ENCODE measurements at places on chromosomes 3 and 15.

- no peak for DNase-seq
These were observed 17.2 kb upstream of the CCR4 start for GRCh38 chr3:32934150-32934742.

DNA sequence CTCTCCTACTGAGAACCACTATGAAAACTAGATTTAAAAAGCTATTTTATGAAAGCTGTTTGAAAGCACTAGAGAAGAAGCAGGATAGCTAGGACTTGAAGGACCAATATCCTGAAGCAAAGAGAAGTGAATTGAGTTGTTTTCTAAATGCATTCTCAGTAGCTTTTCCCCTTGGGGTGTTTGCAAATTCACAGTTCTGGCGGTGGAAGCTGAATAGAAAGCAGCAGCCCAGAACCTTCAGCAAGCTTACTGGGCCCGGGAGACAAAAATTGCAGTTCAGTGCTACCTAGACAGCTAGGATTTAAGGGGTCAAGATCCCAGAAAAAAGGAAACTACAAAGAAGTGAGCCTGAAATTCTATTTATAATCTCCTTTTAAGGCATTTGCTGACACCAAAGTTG, 31.3 kb upstream of the ANP32A start:
- no peak for DNase-seq

DNA sequence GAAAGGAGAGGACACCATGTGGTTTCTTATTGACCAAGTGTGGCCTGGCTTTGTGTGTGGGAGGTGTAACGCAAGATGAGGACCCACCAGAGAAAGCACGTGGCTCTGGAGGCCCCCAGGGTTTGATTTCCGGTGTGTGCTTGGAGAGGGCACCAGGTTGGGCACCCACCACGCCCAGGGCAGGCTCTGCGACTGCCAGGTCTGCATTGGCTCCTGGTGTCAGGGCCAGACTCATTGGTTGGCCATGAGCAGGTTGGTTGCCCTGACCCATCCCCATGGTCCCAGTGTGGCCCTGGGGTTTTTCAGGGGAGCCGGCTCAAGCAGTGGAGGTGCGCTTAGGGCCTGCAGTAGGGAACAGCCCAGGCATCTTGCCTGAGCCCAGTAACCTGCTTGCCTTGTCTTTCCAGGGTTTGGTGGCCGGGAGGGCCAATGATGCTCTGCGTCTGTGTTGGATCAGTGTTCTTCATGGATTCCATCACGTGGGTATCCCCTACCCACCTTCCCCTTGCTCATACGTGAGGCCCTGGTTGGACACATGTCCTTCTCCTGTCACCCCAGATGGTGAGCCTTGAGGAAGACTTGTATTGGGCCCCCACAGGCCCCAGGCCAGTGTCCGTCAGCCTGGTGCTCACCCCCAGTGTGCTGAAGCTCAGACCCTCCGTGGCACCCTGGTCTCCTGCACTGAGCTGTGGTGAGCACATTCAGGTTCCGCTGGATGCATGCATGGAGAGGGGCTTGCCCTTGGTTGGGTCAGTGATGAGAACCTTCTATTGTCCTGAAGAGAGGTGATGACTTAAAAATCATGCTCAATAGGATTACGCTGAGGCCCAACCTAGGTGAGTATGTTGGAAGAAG, 193.9 kb downstream of the UBE3A start:
- DNase-seq: no peak

DNA sequence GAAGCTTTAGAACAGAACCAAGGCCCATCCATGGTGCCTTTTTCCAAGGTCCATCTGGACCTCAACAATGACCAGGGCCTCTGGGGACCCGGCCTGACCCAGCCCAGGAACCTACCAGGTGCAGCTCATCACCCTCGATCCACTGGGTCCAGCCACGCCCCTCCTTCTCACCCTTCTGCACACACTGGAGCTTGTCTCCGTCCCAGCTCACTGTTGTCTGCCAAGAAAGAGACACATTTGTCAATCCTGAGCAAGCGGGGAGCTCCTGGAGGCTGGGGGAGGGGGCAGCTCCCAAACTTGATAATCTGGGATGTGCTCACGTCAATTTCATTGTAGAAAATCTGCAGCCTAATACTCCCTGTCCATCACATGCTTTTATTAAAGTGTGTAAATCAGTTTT, 21.2 kb downstream of the RBP1 start:
- no peak for DNase-seq

DNA sequence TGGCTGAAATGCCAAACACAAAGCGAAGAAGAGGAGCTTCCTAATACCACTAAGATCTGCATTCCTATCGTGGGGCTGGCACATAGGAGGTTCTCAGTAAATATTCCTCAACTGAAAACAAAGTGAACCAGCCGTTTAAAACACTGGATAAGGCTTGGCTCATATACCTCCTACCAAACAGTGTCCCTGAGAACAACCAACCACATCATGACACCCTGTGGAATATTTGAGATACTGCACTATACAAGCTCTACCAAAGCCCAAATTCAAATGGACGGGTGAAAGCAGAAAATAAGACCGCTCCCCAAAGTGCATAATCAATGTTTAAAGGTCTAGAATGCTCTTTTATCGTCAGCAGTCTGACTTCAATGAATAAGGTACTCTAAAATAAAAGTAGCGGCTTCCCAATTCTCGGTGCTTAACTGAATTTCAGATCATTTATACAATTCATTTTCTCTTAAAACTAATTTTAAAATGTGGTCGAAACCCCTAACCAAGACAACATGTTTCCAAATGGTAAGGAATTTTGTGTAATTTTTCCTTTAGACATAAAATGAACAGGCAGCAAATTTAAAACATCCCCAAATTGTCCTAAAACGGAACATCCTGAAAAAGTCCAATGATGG, 425.8 kb downstream of the ERC2 start:
- no peak for DNase-seq

DNA sequence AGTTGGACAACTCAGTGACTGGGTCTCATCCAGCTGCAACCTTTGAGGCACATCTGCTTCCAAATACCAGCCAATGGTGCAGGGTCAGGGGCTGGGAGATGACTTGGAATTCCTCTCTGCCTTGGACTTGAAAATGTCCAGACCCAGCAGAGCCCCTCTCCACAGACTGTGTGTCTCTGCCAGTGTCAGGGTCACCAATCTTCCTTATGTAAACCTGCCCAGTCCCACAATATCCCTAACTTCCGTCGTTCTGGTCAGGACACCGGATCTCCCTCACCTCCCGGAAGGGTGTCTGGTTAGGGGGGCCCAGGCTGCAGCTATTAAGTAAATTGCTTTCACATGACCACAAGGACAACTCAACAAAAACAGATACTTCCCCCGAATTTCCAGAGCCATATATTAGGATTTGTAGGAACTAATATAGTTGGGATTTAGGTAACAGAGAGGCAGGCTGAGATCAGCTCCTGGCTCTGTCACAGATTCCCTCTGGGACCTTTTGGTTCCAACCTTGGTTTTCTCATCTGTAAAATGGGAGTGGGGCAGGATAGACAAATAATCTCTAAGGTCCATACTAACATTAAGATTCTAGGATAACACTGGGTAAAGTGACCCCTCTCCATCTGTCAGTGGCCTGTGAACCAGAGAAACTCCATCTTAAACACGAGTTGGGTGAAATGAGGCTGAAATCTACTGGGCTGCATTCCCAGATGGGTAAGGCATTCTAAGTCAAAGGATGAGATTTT, 30.8 kb downstream of the IGDCC3 start:
- no peak for DNase-seq

DNA sequence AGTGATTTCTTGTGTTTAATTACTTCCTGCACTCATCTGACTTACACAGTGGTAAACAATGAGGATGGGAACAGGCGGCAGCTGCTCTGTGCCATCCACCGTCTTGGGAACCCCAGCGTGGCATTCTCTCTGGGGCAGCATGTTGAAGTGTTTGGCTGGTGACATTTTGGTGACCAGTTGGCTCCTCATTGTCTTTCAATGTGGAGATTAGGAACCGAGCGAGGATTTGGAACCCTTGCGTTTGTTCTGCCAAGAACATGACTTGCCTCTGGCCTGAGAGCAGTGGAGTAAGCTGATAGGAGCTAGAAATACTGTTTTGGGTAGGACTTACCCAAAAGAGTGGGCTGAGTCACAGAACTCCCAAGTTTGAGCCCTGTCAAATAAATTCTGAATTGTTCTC, 88.8 kb downstream of the IGF1R start:
- no peak for DNase-seq

GRCh38 chr3:54873059-54874010, 54.5 kb downstream of the LRTM1 start:
- no peak for DNase-seq

DNA sequence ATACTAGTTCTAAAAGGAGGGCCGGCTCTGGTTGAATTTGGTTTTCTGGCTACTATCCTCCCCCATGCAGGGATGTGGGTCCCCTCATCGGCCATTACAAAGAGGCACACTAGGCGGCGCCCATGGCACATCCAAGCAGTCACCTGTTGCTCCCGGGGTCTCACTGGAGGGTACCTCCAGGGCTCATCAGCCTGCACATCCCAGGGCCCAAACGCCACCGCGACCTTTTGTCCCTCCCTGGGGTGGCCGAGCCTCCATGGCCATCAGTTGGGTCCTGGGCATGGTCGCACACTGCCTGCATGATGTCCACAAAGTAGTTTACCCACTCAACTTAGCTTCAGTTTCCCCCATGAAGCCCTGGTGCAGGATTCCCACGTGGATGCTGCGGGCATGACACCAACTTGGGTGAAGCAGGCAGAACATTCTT, 28.3 kb downstream of the IDH3A start:
- DNase-seq: no peak

DNA sequence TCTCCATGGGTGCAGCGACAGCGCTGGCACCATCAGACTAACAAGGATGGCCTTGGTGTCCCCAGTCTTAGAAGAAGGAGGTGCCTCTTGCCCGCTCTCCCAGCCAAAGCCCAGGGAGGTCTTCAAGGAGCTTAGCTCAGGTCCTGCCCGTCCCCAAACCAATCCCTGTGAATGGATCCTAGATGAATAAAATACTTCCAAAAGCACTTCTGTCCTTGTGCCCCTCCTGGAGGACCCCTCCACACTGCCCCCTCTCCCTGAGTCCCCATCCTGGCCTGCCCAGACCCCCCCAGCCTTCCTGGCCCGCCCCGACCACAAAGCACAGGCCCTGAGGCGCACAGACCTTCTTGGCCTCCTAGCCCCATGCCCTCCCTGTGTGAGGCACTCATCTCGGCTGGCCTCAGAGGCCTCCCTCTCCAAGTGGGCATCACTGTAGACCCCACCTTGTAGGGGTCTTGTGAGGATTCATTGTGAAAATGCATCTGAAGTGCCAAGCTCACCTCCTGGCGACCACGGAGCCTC, 8.4 kb downstream of the SLC28A1 start:
- no peak for DNase-seq

GRCh38 chr3:87298111-87298718, 21.8 kb upstream of the POU1F1 start:
- DNase-seq: no peak

DNA sequence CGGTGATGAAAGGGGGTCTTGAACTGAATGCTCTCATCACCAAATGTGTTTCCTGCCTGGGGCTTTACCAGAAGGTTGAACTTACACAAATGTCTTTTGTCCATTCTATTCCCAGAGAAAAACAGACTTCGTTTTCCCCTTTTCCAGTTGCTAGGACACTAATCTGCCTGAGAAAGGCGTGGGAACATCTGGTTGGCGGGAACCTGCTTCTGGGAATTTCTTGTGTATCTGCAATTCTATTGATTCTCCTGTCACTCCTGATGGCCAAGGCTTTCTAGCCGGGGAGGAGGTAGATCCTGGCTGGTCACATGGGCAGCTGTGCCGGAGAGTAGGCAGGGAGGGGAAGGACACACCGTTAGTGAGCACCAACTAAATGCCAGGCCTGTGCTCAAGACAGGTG, 31.1 kb upstream of the CCDC174 start:
- no peak for DNase-seq

GRCh38 chr3:33096093-33096868, 665 bp downstream of the GLB1 start:
- DNase-seq: no peak

GRCh38 chr3:43966126-43966525, 275.4 kb downstream of the ABHD5 start:
- DNase-seq: no peak

DNA sequence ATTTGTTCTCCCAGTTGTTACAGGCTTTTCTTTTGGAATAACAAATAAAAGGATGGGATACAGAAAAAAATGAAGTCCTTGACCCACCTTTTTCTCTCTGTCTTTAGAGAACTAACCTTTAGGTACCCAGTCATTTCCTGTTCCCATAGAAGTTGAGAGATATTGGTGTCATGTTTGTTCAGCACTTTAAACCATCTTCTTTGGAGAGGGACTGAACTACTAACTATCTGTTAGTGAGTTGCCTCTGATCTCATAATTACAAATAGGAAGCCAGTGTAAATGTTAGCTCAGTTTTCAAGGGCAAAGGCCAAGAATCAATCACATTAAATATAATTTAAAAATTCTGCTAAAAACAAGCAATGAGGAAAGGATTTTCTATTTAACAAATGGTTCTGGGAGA, 72.9 kb upstream of the DCBLD2 start:
- no peak for DNase-seq

DNA sequence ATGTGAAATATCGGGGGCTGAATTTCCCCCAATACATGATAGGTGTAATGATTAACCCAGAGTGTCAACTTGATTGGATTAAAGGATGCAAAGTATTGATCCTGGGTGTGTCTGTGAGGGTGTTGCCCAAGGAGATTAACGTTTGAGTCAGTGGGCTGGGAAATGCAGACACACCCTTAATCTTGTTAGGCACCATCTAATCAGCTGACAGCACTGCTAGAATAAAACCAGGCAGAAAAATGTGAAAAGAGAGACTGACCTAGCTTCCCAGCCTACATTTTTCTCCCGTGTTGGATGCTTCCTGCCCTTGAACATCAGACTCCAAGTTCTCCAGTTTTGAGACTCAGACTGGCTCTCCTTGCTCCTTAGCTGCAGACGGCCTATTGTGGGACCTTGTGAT, 247.8 kb downstream of the OTOL1 start:
- DNase-seq: no peak

- no peak for DNase-seq
These were observed 108.4 kb downstream of the OXNAD1 start for GRCh38 chr3:16373341-16373946.

- no peak for DNase-seq
These were observed 459.9 kb upstream of the TPRG1 start for GRCh38 chr3:188711881-188712247.

- DNase-seq: peak; percentile 76
These were observed 3.2 kb downstream of the DTWD1 start for GRCh38 chr15:49624056-49624455.

- DNase-seq: no peak
These were observed 61.4 kb downstream of the COL8A1 start for GRCh38 chr3:99699841-99700240.

DNA sequence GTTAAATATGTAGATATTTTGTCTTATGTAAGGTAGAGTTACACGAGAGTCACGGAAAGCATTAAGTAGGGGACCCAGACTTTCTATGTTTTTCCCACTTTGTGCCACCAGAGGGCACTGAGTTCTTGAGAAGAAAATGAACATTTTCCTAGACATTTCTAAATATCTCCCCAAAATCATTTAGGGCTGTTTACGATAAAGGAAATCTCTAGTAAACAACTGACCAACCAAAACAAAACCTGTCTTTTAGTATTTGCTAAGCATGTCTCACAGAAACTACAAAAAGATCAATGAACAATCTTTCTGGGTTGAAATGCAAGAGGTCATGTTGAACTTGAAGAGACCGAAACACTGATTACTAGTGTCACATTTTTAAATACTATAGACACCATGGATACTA, 16.1 kb downstream of the POU1F1 start:
- DNase-seq: peak; percentile 3
